WTC11 (cell line): ENCODE measurements at places on chromosomes 7 and 10.

GRCh38 chr10:114289096-114289436 is 50.0 kb downstream of the VWA2 start:
- no peak for DNase-seq

DNA sequence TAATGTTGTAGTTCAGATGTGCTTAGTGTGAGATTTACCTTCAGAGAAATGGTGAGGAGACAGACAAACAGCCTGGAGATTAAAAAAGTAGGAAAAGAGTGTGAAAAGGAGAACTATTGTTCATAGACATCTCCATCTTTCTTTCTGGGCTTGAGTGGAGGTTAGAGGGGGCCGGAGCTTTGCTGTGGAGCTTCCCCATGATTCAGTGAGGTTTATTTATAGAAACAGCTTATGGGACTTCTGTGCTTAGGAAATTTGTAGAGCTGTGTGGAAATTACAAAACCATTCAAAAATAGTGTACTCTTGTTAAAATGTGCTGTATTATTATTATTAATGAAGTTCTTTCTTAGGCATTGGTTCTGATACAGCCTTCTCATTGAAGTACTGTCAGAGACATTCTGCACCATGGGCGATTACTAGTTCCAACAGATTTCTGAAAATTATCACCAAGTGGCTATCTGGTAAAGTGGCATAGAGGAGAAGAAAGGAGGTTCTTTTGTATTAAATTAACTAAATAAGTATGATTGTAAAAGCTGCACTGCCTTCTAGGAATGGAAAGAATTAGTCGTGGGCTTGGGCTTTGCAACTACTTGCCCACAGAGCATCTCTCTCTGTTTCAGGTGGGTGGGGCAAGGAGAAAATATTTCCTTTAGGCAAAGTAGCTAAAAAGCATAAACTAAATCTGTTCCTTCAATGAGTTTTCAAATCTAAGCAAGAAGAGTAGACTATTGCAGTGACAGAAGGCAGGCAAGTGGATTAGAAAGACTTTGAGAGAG is 8.7 kb upstream of the TCAF1 start:
- no peak for DNase-seq

- DNase-seq = no peak
Observed at GRCh38 chr7:159070431-159071148, 74.1 kb downstream of the VIPR2 start.

GRCh38 chr10:88624840-88625239 is 38.3 kb downstream of the LIPJ start:
- no peak for DNase-seq
